Cerebellum (tissue), 4 donors: ENCODE measurements at places on chromosomes 3 and 15.

DNA sequence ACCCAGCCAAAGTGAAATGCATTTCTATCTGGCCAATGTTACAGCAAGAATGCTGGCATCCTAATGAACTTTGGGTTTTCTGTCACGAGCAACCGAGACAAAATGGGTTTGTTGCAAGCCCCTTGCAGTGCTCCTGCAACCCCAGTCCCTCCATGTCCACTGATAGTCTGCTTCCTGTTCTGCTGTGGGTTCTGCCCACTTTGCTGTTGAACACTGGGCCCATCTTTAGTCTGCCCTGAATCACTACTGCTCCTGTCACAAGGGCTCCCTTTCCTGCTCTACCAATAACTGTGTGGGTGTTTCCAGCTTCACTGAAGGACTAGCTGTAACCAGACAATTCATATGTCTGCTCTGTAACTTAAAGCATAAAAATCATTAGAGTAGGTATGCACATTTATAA is 12.7 kb upstream of the OXSR1 start:
- no peak for DNase-seq

- DNase-seq, result no peak
These were observed 27.1 kb downstream of the DUOX1 start for GRCh38 chr15:45156744-45157455.

GRCh38 chr15:67463488-67463887 is 57.4 kb upstream of the C15orf61 start:
- DNase-seq, result no peak

GRCh38 chr3:46416811-46417510 is 9.9 kb downstream of the CCRL2 start:
- DNase-seq, result no peak

DNA sequence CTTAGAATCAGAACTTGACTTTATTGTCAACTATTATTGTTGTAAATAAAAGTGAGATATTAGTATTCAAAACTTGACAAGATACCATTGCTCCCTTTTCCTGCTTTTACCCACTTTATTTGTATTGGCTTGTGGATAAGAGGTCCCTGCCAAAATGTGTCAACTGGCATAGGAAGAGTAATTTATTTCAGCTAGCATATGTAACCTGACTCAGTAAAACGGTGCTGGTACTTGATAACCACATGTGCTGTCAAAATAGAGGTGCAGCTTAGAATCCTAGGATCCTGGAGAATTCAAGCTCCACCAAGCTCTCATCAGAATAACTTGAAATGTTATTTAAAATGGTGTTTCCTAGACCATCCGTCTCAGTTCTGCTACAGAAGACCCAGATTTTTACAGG is 90.2 kb upstream of the TGFBR2 start:
- no peak for DNase-seq

DNA sequence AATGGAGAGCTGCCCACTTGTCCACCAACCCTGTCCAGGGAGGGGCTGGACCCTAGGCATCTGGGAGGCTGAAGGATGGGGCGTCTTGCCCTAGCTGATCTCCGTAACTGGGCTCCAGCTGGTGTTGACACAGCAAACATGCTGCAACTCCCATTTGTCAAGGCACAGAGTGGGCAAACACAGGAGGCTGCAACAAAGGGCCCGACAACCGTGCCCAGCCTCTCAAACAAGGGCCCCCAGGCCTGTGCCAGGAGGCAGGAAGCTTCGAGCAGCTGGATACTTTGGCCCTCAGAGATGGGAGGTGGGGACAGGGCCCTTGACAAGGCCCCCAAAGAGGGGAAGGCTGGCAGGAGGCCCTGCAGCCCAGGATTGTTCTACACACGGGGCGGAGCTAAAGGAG is 64.2 kb upstream of the TMEM115 start:
- DNase-seq, result no peak

GRCh38 chr3:139113993-139114375 is 69.3 kb upstream of the PRR23C start:
- no peak for DNase-seq
